ENCODE measurements at places on chromosomes 7 and 10.
A peak's percentile ranks its signal among the peaks of the same experiment; 100 is the strongest.

DNA sequence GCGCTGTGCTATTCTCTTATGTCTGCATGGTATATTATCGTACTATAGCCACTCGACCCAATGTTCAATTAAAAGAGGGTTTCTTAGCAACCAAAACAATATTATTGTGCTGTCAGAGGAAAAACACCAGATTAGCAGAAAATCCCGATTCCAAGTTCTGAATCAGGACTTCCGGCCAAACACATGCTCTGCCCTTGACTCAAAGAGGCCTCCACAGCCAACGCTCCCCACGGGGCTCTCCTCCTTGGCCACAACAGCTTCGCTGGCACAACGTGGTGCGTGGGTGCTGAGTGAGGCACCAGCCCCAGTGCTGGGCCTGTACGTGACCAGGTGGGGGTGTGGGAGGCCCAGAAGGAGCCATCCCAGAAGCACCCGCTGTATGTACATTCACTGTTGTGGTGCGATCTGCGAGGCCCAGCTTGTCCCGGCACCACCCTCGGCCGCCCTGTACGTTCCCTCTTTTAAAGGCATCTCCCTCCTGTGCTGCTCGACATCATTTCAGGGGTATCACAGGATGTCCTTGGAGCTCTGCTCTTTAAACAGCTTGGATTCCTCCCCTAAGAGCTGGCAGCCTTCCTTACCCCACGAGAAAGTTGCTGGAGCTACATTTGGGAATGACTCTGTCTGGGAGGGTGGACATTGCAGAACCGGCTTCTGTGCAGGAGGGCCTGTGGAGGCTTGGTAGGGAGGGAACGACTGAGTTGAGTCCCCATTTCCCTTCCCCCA is 736.2 kb downstream of the PARD3 start:
- DNase-seq, result peak; percentile 76

DNA sequence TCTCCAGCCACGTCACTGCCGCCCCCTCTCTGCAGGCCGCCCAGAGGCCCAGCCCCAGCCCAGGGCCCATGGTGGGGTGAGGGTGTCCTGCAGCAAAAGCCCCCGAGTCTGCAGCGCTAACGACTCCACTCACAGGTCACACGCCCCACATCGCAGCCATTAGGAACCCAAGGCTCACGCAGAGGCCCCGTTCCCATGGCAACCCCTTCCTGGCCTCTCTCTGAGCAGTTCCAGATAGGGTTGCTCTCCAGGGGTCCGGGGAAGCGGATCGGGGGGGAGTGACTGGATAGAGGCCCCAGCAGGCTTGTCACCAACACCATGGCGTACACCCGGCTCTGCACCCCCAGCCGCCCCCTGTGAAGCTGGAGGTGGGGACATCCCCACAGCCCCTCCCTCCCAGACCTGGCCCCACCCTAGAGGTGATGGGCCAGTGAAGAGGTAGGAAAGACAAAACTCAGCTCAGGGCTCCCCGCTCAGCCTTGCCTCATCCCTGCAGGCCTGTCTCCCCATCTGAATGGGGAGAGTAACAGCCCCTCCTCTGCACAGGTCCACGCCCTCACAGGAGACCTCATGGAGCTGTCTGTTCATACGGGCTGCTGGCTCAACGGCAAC is 41.2 kb downstream of the TNRC18 start:
- DNase-seq, result peak; percentile 74

DNA sequence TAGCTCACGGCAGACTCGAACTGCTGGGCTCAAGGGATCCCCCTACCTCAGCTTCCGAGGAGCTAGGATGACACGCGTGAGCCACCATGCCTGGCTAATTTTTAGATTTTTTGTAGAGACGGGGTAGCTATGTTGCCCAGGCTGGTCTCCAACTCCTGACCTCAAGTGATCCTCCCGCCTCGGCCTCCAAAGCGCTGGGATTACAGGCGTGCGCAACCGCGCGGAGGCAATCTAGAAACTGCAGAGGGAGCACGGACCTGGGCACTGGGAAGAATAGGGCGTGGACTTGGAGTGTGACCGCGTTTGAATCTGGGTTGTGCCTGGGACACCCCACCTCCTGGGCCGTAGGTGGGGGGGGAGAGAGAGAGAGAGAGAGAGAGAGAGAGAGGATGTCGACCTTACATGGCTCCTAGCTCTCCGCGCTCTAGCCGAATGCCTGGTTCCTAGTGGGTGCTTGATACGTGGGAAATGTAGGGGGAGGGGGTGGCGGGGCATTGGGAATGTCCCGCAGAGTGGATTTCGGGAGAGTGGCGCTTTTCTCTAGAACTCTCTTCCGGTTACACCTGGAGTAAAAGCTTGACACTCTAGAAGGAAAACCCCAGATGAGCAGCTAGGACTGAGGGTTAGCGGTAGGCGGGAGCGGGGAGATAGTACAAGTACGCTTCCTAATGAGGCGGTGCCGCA is 1.2 kb upstream of the MAP3K8 start:
- no peak for DNase-seq

DNA sequence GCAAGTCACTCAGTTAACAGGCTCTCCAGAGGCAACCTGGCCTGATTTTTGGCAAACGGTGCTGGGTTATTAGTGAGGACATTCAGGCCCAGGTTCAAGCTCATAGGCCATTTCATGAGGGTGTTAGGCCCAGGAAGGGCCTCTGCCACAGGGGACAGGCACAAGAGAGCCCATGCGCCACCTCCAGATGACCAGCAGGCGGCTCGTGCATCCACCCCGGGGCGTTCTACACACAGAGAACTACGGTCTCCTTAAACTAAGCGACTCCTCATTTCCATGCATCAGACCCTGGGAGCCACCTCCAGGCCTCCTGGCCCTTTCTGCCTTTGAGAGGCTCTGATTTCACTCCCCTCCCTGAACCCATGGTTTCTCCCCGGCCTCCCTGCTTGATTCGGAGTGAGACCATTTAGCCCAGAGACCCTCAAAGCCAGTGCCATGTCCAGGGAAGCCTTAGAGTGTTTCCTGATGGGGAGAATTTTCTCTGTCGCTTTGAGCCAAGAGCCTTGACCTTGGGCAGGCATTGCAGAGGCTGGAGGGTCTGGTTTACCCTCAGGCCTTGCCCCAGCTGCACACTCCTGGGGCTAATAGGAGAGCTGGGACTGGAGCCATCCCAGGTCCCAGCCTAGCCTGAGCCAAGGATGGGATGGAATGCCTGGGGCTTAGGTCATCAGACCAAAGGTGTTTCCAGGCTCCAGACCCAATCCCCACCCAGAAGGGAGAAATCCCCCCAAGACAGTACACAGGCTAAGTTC is 188.0 kb downstream of the GRID1 start:
- DNase-seq, result peak; percentile 15

DNA sequence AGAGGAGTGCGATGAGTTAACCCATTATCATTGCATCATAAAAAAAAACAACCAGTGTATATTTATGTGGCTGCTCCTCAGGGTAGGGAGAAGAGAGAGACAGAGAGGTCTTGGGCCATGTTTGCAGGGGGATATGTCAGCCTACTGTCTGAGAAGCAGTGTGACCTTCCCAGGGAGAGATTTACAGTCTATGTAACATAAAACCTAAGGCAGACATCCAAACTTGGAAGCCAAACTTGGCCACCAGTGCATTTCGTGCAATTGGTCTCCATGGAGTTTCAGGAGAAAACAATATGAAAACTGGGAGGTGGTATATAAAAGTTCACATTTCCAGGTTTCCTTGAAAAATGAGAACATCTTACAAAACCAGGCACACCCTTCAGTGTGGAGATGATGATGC is 85.9 kb upstream of the CXCL12 start:
- DNase-seq, result peak; percentile 55

Data from right hindlimb (tissue), 1 donor.